Fibroblast of skin of back (primary cell): ENCODE measurements at places on chromosomes 6 and 20.

DNA sequence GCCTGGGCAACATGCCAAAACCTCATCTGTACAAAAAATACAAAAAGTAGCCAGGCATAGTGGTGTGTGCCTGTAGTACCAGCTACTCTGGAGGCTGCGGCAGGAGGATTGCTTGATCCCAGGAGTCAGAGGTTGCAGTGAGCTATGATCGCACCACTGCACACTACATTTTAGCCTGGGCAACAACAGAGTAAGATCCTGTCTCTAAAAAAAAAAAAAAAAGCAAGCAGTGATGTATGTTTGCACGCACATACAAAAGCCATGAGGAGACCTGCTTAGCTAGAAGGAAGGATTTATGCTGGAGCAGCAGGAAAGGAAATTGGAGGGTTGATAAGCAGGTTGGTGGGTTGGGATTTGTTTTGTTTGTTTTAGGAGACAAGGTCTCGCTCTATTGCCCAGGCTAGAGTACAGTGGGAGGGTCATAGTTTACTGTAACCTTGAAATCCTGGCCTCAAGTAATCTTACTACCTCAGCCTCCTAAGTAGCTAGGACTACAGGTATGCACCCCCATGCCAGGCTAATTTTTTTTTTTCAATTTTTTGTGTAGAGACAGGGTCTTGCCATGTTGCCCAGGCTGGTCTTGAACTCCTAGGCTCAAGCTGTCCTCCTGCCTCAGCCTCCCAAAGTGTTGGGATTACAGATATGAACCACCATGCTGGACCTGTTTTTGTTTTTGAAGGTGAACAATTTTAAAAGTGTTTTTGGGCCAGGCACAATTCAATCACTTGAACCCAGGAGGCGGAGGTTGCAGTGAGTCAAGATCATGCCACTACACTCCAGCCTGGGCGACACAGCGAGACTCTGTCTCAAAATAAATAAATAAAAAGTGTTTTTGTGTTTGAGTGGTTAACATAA is 4.0 kb downstream of the ZSWIM3 start:
- no peak for DNase-seq

- no peak for DNase-seq
Observed at GRCh38 chr6:71410681-71411080, 122.1 kb downstream of the OGFRL1 start.

DNA sequence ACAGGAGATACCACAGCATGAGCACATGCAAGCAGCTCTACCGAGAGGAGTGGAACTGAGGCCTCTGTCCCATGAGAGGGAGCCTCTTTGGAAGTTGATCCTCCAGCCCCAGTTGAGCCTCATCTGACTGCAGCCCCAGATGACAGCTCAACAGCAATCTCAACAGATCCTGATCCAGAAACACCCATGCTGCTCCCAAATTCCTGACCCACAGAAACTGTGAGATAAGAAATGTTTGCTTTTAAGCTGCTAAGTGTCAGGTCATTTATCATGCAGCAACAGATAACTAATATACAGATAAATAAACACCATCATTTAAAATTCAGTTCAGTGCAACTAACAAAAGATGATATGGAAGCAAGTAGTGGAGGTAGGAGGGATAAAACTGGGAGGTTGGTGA is 4.8 kb upstream of the ARFGEF2 start:
- no peak for DNase-seq

GRCh38 chr6:100617633-100618350 is 153.1 kb upstream of the SIM1 start:
- DNase-seq: no peak

GRCh38 chr6:160424256-160424655 is 76.1 kb downstream of the SLC22A3 start:
- no peak for DNase-seq

- DNase-seq: no peak
Observed at GRCh38 chr6:43970068-43970912, 157.0 kb downstream of the MRPL14 start.

DNA sequence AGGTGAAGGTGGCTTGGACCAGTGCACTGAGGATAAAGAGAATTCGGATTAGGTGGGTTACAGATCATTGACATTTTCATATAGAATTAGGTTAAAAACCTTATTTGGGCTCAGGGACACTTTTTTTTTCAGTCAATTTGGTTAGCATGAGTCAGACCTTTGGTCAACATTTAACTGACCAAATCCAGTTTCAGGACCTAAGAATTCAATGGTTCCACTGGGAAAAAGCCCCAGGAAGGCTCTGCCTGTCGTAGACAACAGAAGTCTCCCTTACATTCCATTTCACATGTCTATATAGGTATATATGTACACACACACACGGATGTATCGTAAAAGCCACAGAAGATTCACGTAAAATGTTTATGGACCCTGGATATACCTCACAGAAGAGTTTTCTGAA is 184.2 kb upstream of the RREB1 start:
- no peak for DNase-seq

GRCh38 chr20:35342154-35342769 is 50.0 kb upstream of the FAM83C start:
- DNase-seq: no peak

DNA sequence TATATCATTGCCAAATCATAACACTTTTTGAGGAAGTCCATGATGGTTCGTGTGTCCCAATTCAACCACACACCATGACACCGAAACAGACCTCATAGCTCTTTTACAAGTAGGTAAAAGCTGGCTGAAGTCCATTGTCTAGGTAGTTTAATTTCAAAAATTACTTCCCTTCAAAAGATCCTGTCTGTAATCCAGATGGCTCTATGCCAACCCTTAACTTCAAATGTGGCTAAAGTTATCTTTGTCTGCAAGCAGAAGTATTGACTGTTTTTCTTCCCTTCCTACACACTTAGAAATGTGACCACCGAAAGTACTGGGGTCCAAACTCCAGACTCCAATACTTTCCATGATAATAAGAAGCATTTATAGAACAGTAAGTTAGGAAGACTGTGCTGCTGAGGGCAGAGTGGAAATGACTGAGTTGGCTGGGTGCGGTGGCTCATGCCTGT is 8.3 kb upstream of the TIAM2 start:
- DNase-seq: no peak

- peak; percentile 56 for DNase-seq
Observed at GRCh38 chr20:38730989-38731737, 6.9 kb downstream of the SLC32A1 start.

GRCh38 chr6:162443101-162443500 is 284.5 kb downstream of the PRKN start:
- DNase-seq: no peak

DNA sequence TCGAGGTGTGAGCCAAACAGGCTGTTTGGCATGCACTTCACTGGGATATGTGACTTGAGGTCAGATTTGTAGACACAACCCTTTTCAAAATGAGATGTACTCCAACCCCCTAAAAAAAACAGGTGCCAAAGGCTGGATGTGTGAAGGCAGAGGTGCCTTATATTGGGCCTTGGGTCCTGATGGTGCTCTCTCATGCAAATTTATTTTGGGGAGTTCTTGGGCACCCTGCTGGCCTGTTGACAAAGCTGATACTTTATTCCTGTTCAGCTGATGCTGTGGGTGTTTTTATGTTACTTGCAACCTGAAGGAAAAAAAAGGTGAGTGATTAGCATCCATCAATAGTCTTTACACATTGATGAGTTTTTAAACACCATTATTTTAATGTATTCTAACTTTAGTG is 121.5 kb downstream of the DNAH8 start:
- DNase-seq: no peak

DNA sequence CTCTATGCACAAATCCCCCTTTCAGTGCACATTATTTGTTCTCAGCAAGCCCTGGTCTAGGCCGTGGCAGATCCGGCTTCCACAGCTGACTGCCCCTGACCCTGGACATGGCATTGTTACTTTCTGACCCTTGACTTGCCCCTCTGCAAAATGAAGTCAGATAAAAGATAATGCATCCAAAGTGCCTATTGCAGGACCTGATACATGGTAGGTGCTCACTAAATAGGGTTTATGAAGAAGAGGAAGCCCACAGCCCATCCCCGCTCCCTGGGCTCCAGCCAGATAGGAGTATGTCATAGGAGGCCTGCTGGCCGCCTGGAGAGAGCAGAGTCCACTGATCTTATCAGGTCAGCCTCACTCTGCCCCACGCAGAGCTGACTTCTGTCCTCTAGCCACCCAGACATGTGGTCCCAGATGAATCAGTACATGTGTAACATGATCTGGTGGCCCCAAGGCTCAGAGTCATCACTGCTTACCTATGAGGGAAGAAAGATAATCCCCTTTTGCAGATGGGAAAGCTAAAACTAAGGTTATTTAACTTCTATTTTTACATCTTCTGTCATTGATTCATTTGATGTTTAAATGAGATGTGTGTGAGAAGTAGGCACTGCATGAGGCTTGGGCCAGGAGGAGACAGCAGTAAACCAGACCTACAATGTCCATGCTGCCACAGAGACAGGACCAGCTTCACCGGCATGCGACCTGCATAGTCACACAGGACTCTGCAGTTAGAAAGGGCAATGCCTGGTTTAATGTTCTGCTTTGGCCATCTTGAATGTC is 20.4 kb downstream of the MAFB start:
- peak; percentile 38 for DNase-seq

GRCh38 chr20:25987073-25987927 is 290.6 kb upstream of the ZNF337 start:
- DNase-seq: peak; percentile 49

DNA sequence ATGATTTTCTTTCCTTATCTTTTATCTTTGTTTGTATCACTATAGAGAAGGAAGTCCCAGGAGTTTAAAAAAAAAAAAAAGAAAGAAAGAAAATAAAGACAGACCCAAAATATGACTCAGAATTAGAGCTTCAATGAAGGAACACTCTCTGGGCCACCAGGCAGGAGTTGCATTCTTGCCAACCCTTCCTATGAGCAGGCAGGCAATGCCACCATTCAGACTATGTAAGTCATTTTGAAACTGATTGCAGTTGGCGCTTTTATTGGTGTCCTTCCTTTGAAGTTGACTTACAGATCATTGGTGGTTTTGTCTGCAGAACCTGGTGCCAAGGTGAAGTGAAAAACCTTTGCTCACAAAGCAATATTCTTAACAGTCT is 50.3 kb downstream of the MYB start:
- DNase-seq: peak; percentile 62

GRCh38 chr6:137190583-137191094 is 17.2 kb upstream of the IL22RA2 start:
- no peak for DNase-seq

GRCh38 chr6:47286301-47286700 is 23.4 kb downstream of the TNFRSF21 start:
- no peak for DNase-seq

GRCh38 chr6:93073811-93074210 is 345.5 kb downstream of the EPHA7 start:
- DNase-seq: no peak

DNA sequence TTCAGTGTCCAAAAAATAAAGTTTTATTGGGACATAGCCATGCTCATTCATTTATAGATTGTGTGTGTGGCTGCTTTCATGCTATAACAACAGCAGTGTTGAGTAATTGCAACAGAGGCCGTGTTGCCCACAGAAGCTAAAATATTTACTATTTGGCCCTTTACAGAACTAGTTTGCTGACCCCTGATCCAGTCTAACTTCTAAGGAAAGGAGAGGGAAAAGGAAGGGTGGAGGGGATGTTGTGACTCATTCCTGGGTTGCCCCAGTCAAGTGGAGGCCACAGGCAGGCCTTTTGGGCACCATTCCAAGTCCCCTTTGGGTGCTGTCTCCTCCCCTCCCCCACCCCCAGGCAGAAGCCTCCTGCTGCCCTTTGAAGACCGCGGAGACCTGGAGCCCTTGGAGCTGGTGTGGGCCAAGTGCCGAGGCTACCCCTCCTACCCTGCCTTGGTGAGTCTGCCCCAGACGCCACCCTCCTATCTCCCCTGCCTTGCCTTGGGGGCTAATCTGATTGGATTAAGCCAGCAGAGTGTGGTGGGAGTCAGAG is 28.4 kb downstream of the BRPF3 start:
- DNase-seq: no peak

DNA sequence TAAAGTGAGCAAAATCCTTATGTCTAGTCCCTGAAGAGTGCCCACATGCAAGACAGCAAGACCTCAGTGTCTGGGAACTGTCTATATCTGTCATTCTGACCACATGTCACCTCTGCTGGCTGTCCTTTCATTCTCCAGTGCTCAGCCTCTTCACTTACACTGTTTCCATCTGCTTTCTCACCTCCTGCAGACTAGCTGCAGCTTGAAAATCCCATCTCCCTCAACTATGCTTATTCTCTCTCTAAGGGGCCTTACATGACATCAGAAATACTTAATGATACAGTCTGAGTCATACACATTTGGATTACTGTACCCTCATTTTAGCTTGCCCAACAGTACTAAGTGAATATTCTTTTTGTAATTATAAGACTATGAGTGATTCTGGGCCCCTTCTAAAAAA is 587.8 kb downstream of the EPM2A start:
- peak; percentile 40 for DNase-seq

DNA sequence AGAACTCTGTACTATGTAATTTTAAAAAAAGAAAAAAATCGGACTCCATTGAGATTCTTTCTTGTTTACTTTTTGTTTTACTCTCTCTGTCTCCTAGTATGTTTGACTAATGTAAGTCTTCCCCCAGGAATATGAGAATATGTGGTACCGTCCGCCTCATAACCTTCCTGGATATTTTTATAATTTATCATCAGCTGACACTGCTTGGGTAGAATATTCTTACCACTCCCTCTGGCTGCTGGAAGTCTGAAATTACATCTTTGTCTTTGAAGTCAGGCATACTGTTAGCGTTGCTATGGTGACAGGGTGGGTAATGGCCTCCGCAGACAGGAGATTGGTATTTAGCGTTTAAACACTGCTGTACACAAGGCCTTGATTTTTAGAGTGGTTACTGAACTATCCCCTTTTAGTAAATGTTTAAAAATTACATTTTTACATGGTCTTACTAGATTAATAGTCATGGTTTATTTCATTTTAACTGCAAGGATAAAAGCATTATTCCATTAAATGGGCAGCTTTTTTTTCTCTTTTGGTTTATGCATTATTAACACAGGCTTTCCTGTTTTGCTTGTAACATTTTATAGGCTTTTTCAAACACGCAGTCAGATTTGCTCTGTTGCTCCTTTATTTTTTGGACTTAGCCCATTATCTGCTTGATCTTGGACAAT is 176.4 kb downstream of the ARID1B start:
- DNase-seq: peak; percentile 99

DNA sequence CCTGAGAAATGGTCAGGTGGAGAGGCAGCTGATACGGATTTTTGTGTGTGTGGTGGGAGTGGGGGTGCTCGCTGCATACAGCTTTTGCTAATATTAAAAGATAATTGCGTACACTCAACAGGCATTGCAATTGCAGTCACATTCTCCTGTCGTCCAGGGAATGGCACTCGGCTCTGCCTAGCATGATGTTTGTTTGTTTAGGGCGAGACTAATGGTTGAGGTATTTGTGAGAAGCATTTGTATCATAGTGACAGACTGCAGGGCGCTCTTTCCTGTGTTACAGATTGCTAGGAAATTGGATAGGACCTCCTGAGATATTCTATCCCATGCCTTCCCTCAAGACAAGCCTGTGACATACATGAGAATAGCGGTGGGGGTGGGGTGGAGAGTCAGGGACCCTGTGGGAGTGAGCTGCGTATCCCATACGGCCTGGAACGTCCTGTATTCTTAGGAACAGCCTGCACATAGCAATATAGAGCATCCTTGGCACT is 207.4 kb downstream of the SOX4 start:
- peak; percentile 93 for DNase-seq
